Thoracic aorta (tissue), 2 donors: ENCODE measurements at places on chromosomes 16 and 17. TPM values are rescaled to one million over a fixed set of nuclear protein-coding genes. Genes with fewer than 3 reads are reported as not detected.

- no peak for DNase-seq
These were observed 50.6 kb downstream of the RAB11FIP3 start for GRCh38 chr16:476039-476438.

- DNase-seq: no peak
These were observed 200.1 kb downstream of the KCNJ2 start for GRCh38 chr17:70369391-70369790.

The PRSS21 gene
- 0.54 TPM for total RNA-seq

The CDRT15 gene
- total RNA-seq: not detected

GRCh38 chr16:69727916-69728270 lies 1.5 kb upstream of the NQO1 start:
- DNase-seq: no peak

The NLRC3 gene
- total RNA-seq: 3.7 TPM

The EVI2B gene
- 18.5 TPM for total RNA-seq

- DNase-seq: no peak
These were observed 137.1 kb downstream of the CYB561 start for GRCh38 chr17:63309021-63309420.

DNA sequence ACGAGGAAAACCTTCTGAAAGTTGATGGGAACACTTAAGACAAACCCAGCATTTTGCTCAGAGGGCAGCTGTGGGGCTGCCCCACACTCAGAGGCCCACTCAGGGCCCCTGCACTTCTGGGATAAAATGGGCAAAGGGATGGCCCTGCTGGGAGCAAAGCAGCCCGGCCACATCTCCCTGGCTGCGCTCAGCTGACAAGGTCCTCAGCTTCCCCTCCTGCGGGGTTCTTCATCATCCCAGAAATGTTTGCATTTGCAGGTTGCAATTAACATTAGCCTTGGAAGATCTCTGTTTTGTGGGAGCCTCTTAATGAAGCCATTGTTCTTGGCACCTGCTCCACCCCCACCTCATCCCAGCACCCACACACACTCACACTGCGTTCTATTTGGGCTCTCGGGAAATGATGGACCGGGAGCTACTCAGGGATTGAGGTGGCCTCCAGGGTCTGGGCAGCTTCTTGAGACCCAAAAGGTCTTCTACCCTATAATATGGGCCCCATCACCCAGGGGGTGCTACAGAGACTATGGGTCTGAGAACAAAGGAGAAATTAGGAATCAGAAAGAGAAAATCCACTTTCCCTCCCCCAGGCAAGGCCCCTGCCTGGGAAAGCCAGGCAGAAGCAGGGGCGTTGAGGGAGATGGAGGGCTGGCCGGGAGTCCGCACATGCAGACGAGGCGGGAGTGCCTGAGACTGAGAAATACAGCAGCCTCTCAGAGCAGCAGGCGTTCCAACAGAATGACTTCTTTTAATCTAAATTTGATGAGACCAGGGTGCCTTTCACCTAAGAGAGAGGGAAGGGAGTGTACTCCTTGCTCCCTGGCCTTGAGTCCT lies 53.7 kb upstream of the RPL38 start:
- no peak for DNase-seq

DNA sequence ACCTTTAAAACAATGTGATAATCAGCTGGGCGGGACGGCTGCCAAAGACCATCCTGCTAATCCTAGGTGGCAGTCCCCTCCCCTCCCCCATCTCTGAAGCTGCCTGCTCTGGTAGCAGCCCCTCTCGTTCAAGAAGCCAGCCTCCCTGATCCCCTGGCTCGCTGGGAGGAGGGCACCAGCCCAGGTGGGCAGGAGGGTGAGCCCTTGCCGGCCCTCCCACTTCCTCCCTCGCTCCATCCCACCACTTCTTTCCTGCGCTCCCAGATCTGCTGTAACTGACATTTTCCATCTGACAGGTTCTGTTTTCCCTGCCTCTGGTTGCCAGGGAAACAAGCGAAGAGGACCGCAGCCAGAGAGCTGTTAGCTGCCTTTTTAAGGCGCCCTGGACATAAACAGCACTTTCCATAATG lies 155.7 kb upstream of the TNRC6C start:
- no peak for DNase-seq

DNA sequence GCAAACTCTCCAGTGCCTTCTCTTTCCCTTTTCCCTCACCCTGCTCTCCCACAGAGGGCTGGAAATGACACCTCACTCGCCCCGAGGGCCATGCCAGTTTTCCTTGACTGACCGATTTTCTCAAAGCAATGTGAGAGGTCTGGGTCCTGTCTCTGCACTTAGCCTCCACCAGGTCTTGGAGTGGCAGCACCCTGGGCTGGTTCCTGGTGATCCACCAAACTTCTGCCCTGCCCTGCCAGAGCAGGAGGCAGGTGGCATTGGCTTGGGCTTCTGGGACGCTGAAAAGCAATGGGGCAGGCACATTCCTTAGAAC lies 97.5 kb downstream of the RAB11FIP4 start:
- no peak for DNase-seq

DNA sequence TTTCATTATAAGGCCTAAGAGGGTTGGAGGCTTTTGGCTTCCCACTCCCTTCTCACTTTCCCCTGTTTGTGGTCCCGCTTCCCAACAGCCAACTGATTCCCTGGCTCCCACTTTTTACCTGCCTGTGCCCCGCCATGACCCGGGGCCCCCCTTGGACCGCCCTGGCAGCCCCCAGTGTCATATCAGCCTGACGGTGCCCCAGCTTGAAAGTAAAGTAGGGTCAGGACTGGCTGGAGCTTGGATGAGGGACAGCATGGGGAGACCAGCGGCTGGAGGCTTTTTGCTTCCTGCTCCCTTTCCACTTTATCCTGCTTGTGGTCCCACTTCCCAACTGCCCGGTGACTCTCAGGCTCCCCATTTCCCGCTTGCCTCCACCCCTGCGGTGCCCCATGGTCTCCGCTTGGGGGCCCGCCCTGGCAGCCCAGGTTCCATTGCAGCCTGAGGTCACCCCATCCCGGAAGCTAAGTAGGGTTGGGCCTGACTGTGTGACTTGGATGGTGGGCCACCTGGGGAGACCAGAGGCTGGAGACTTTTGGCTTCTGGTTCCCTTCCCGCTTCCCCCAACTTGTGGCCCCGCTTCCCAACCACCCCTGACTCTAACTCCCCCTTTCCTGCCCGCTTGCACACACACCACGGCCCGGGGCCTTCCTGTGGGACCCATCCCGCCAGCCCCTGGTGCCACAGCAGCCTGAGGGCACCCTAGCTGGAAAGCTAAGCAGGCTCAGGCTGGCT lies 2274.7 kb downstream of the TP53TG3F start:
- DNase-seq: no peak

The IGF2BP1 gene
- not detected for total RNA-seq

The KRT17 gene
- total RNA-seq: 87.1 TPM

The CD300LF gene
- total RNA-seq: not detected

The GIT1 gene
- 24.1 TPM for total RNA-seq

GRCh38 chr16:73014768-73015167 lies 33.2 kb downstream of the ZFHX3 start:
- DNase-seq: no peak

- DNase-seq: no peak
These were observed 6.0 kb downstream of the ST3GAL2 start for GRCh38 chr16:70432723-70433457.
